Suppressor macrophage (primary cell): ENCODE measurements at places on chromosomes 16 and 17.

DNA sequence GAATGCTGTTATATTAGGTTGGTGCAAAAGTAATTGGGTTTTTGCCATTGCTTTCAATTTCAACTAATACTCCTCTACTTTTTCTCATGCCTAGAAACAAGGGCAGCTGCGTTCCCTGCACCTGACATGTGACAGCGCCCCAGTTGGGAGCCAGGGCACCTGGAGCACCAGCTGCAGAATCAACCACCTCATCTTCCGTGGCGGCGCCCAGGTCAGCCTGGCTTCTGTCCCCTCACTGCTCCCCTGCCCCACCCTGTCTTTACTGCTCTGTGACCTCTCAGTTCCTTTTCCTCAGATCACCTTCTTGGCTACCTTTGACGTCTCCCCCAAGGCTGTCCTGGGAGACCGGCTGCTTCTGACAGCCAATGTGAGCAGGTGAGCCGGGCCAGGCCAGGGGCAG, 16.4 kb upstream of the ITGAD start:
- DNase-seq = no peak

DNA sequence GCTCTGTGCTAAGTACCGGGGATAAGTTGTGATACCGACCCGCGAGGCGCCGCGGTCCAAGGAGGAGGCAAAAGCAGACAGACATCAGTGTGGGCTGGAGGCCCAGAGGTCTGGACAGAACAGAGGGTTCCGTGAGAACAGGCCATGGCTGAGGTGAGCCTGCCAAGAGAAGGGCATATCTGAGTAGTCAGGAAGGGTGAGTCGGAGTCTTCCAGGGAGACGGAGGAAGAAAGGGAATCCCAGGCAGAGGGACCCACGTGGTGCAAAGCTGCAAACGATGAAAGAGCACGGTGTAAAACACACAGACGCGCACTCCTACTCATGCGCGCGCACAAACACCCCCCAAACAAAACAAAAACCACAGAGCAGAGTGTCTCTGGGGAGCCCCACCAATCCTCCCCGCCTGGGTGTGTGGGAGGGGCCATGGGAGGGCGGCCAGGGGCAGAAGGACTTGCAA, 18.1 kb downstream of the RHBDL3 start:
- no peak for DNase-seq

- no peak for DNase-seq
These were observed 52.8 kb downstream of the TOX3 start for GRCh38 chr16:52494145-52494544.

GRCh38 chr16:62549875-62550274, 513.6 kb upstream of the CDH8 start:
- DNase-seq = no peak

DNA sequence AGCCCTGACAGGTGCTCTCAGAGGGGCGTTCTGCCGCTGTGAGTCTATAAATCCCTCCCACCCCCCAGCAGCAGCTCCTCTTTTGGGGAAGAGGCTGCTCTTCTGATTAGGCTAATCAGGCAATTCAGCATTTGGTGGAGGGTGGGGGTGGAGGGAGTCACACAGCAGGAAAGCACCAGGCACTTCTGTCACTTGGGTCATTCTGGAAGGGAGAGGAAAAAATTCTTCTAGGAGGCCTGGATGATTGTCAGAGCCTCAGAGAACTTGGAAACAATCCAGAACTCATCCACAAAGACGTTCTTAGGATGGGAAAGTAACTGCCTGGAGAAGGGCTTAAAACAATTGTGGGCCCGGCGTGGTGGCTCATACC, 7.3 kb upstream of the SSTR2 start:
- DNase-seq = no peak

DNA sequence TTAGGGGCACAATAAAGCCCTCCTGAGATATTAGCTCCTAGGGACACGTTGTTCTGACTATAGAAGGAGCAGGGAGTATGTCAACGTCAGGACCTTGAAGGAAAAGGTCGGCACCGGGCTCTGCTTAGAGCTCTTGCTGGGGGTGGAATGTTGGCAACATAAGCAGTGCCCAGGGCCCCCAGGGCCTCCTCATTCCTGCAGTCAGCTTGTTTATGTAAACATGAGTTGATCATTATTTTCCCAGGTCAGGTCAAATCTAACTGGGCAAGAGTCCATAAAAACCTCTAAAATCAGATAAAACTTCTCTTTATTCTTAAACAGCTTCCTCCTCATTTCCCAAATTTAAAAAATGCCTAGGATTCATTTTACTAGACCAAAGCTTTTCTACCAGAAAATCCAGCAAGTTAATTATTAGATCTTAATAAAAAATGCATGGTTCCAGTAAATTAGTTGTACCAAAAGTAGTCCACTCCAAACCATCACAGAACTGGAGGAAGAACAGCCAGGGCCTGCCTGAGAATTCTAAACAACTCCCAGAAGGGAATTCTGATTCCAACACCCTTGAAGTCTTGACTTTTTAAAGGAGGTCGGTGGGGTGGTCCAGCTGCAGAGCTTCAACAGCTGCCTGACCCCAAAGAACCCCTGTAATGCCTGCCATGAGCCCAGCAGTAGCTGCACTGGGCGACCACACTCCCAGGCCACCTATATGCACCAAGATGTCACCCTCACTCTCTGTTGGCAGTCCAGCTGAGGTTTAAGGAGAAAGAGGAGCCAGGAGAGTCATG, 54.3 kb downstream of the AMFR start:
- DNase-seq = no peak

GRCh38 chr16:86090461-86091170, 191.7 kb downstream of the IRF8 start:
- DNase-seq = no peak
